ENCODE measurements at places on chromosomes 16 and 17.

DNA sequence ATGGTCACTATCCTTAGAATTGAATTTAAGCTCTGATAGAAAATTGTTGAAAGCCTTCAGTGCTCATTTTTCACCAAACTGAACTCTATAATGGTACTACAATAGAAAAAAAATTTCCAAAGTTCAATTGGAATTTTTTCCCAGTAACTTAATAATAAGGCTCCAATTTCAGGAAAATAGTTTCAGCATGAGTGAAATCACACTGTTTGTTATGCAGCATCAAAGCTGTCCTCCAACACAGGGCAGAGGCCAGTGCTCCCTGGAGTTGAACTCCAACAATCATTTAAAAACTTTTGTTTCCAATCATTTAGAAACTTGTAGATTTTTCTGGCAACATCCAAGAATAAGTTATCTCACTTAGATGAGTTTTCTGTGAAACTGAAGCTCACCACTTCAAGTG is 103.1 kb upstream of the HSBP1 start:
- DNase-seq: no peak

DNA sequence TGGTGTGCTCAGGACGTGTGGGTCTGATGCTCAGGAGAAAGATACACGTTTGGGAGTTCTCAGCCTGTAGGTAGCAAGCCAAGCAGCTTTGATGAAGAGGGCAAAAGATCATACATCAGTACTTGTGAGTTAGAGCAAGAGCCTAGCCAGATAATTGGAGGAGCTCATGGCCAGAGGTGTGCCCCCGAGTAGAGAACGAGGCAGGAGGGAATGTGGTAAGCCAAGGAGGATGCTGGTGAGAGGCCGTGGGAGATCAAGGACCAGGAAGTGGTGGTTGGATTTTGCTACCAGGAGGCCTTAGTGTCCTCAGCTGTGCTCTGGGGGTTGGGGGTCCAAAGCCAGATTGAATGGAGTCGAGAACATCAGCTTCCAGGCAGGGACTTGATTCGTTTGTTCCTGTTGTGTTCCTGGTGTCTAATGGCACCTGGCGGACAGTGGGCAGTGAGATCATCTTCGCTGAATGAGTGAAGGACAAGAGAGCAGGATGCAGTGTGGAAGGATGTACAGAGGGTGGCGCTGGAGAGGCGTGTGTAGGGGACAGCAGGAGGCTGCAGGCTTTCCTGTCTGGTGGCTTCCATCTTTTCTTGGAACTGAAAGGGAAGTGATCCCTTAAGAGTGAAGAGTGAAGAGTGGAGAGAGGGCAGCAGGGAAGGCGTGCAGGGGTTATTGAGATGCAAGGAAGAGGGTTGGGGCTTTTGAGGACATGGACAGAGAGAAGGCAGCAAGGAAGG is 11.6 kb downstream of the FBXL19 start:
- DNase-seq: peak; percentile 53

DNA sequence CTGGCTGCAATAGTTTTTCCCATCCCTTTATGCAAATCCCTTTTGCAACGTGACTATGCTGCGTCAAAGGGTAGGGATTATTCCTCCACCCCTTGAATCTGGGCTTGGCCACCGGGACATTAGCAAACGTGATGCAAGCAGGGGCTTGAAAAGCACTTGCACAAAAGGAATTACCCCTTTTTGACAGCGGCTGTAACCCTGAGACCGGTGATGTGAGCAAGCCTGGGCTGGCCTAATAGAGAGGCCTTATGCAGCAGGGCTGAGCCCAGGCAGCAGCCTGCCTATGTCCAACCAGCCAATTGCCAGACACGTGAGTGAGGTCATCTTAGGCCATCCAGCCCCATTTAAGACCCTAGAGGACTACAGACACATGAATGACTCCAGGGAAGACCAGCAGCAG is 30.4 kb upstream of the PAFAH1B1 start:
- no peak for DNase-seq

GRCh38 chr16:51430716-51431369 is 279.8 kb upstream of the SALL1 start:
- DNase-seq: no peak

DNA sequence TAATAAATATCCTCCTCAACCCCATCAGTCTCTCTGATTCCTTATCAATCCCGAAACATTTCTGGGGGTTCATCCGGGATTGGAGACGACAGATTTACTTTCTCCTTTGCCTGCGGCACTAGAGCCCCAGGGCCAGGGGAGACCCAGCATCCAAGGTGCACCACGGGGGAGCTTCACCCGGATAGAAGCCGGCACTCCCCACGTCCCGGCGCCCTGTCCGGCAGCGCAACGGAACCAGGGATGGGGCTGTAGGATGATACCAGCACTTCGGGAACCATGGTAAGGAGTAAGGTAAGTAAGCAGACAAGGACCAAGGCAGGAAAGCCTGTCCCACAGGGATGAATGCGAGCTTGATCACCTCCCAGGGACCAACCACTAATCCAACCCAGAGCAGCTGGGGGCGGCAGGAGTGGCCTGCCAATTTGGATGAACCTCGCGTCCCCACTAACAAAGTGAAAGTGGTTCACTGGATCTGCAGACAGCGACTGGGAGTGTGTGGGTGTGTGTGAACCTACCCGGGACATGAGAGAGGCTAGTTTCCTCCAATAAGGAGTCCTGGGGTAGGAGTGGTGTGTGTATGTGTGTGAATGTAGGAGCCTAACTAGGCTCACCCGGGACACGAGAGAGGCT is 11.9 kb downstream of the POLR3K start:
- DNase-seq: peak; percentile 0

DNA sequence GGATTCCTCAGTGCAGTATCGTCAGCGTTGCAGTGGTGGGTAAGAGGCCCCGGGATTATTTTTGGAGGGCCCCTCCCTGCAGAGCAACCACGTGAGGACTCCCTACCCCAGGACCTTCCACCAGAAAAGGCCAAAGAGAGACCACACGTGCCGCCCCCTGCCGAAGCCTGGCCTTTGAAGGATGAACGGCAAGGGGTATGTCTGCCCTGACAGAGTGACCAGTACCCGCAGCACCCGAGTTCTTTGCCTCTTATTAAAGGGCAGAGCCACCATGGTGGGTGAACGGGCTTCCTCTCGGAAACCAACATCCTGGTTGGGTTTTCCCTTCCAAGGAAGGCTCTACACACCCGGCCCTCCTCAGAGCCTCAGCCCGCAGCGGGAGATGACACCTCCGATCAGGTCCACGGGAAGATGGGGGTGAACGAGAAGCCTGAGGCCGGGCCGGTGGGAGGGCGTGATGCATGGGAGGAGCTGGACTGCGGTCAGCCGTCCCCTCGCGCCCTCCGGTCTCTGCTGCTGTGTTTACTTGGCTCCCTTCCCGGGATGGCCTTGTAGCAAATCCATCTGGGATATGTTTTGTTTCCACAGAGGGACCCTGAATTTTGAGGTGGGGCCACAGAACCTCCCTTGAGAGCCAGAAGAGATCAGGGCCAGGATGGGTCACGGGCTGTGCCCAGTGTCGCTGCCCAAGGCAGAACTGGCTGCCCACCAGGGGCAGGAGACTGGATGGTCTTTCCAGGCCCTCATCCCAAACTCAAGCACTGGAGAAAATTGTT is 49.1 kb downstream of the TBC1D16 start:
- no peak for DNase-seq

GRCh38 chr16:68421076-68421475 is 27.2 kb downstream of the SMPD3 start:
- no peak for DNase-seq

GRCh38 chr16:75590920-75591843 is 25.0 kb downstream of the GABARAPL2 start:
- DNase-seq: no peak

DNA sequence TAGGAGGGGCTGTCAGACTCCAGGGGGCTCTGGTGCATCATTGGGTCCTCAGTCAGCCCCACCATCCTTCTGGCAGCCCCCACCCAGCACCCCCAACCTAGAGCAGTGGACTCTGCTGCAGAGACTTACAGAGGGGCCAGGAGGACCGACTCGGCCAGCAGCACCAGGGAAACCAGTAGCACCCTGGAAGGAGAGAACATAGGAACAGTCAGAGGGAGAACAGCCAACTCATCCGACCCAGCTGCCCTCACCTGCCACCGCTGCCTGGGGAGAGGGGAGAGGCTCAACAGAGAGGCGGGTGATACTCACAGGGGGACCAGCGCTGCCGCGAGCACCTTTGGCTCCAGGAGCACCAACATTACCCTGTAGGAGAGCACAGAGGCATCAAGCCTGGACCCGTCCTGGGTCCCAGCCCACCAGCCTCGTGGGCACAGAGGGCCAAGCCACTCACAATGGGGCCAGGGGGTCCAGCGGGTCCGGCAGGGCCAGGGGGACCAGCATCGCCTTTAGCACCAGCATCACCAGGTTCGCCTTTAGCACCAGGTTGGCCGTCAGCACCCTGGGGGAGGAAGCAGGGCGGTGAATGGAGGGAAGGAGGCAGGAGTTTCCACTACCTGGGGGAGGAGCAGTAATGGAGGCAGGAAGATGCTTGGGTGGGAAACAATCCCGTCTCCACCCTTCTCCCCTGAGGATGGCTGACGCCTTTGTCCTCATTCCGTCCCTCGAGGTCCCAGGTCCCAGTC is 11.7 kb downstream of the COL1A1 start:
- DNase-seq: no peak

GRCh38 chr17:77307479-77308198 is 166.9 kb downstream of the SEC14L1 start:
- DNase-seq: no peak

DNA sequence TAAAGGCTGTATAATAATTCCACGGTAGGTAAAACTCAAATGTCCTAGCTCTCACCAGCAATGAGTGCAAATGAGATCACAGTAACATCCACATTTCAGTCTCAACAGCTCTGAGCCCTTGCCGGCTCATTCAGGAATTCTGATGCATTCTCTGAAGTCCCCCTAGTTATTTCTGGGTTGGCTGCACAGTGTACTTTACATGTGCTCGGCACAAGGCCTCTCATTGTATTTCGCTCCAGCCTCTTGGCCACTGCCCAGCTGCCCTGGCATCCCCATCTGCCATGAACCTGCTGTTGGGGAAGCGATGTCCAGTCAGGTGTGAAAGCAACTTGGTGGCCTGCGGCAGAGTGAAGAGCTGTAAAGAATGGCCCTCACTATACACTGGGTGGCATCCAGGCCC is 14.3 kb downstream of the PRCD start:
- no peak for DNase-seq

- DNase-seq: no peak
Observed at GRCh38 chr16:88471575-88471974, 18.5 kb downstream of the ZFPM1 start.

DNA sequence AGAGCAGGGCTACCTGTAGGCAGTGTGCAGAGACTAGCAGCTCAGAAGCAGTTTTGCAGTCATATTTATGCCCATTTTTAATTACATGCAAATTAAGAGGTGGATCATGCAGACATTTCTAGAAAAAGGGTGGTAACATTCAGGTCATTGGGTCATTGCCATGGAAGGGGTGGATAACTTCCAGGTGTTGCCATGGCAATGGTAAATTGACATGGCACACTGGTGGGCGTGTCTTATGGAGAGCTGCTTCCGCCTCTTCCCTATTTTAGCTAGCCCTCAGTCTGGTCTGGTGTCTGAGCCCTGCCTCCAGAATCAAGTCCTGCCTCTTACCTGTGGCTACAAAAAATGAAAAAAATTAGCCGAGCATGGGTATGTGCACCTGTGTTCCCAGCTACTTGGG is 2.8 kb upstream of the DNAI2 start:
- DNase-seq: no peak

- no peak for DNase-seq
Observed at GRCh38 chr17:31148205-31148604, 53.4 kb downstream of the NF1 start.

GRCh38 chr17:58271216-58271931 is 9.4 kb downstream of the MPO start:
- DNase-seq: no peak

Data from activated CD4-positive, alpha-beta T cell treated with anti-CD3 and anti-CD28 coated beads, Interleukin-10, Interleukin-2, amounts not matched to agents 100 ng/mL and 50 ng/mL, durations not matched to agents 16 hours and 8 hours (primary cell).